ENCODE measurements at places on chromosomes 7 and 10.

DNA sequence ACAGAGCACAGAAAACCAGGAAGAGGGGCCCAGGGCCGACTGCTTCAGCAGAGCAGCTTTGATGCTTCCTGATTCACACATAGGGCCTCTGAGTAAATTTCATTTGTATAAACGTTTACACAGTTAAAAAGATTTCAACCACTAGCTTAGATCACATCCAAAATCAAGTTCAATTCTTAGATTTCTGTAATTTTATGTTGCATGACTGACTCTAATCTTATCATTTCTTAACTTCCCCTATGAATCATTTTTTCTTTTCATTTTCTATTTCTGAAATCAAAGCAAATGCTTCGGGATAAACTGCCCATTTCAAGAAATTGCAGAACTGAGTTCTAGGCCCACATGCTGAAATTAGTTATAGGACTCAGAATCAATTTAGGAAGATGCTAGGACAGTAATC, 224.7 kb downstream of the INHBA start:
- no peak for DNase-seq

GRCh38 chr10:89644691-89644966, 413 bp downstream of the PANK1 start:
- no peak for DNase-seq

DNA sequence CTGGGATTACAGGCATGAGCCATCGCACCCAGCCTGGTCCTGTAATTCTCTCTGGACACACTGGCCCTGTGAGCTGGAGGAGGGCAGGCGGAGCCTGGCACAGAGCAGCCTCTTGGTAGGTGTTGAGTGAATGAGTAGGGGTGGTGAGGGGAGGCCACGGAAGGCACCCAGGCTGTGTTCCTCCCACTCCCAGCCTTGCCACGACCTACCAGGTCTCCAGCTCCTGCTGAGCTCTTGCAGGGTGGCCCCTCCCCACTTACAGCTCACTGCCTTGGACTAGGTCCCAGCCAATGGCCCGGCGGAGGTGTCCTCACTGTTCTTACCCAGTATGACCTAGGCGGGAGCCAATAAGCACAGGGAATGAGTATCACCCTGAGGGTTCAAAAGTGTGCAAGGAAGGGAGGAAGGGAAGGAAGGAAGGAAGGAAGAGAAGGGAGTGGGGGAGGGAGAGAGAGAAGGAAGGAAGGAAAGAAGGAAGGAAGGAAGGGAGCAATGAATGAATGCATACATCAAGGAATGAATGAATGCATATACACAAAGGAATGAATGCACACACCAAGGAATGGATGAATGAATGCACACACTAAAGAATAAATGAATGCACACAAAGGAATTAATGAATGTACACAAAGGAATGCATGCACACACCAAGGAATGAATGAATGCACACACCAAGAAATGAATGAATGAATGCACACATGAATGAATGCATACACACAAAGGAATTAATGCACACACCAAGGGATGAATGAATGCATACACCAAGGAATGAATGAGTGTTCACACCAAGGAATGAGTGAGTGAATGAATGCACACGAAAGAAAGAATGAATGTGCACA, 45.5 kb downstream of the GTF2IRD1 start:
- no peak for DNase-seq

DNA sequence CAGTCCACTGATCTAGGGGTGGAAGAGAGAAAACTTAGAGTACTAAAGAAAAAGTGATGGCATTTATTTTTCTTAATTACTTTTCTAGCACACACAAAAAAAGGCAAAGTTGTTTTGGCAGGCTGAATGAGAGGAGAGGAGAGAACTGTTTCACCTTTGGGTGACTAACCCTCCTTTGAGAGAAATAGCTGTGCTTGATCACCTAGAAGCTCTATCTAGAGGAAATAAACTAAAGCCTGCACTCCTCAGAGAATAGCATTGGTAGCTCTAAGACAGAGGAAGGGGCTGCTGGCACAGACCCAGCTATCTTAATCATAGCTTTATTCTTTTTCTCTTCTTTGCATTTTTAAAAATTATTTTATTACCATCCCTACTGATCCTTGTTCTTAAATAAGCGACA, 6.3 kb downstream of the TMEM243 start:
- no peak for DNase-seq

- DNase-seq: peak; percentile 41
Measured at GRCh38 chr7:149772241-149772955, 990 bp downstream of the ZNF467 start.

DNA sequence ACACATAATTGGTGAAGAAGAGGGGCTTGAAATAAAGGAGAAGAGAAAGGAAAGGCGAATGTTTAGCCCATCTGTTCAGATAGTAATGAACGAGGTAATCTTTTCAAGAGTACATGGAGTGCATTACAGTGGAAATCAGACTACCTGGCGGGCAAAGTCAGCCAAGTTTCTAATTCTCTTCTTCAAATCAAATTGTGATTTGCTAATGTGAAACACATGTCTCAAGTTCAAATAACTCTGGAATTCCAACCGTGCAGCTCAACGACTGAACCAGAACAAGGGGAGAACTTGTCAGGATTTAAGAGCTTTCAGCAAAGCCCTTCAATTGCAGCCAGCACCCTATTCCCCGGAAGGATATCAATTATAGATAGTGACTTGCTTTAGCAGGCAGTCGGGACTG, 216.9 kb downstream of the GLI3 start:
- no peak for DNase-seq

DNA sequence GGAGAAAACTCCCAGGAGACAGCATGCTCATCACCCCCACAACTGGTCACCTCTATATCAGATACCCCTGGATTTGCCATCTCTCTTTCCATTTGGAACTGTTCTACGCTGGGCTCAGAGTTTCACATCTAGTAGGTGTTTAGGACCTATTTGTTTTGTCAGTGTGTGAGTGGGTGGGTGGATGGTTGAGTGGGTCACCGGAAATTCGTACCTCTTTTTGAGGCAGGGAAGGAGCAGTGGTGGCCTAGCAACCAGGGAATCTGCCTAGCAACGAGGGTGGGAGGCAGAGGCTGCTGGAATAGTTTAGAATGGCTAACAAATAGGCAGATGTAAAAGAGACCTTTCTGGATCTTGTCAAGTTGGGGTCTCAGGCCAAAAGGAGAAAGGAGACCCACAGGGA, 23.2 kb upstream of the SLF2 start:
- no peak for DNase-seq

DNA sequence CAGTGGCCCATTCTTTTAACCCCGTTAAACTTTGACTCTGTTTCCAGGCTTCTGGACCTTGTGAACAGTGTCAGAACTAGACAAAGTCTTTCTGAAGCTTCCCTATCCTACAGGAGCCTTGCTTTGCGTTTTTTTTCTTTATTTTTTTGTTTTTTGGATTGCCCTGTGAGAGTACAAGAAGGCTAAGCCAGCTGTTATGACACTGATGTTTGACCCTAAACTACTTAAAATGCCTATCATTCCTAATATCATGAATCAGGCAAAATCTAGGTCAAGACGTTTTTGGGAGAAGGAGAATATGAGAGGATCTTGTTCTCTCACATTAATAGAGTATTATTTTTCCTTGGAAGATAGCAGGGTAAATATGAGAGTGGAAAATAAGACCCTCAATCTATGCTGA, 79.8 kb downstream of the EPDR1 start:
- DNase-seq: no peak

GRCh38 chr10:299969-300368, 164.7 kb downstream of the ZMYND11 start:
- no peak for DNase-seq

Measured in H54 (cell line).